ENCODE measurements at places on chromosomes 6 and 20. TPM values are rescaled to one million over a fixed set of nuclear protein-coding genes. Genes with fewer than 3 reads are reported as not detected.
A peak's percentile ranks its signal among the peaks of the same experiment; 100 is the strongest.

- no peak for DNase-seq
Measured at GRCh38 chr6:143647191-143647590, 30.6 kb upstream of the PHACTR2 start.

DNA sequence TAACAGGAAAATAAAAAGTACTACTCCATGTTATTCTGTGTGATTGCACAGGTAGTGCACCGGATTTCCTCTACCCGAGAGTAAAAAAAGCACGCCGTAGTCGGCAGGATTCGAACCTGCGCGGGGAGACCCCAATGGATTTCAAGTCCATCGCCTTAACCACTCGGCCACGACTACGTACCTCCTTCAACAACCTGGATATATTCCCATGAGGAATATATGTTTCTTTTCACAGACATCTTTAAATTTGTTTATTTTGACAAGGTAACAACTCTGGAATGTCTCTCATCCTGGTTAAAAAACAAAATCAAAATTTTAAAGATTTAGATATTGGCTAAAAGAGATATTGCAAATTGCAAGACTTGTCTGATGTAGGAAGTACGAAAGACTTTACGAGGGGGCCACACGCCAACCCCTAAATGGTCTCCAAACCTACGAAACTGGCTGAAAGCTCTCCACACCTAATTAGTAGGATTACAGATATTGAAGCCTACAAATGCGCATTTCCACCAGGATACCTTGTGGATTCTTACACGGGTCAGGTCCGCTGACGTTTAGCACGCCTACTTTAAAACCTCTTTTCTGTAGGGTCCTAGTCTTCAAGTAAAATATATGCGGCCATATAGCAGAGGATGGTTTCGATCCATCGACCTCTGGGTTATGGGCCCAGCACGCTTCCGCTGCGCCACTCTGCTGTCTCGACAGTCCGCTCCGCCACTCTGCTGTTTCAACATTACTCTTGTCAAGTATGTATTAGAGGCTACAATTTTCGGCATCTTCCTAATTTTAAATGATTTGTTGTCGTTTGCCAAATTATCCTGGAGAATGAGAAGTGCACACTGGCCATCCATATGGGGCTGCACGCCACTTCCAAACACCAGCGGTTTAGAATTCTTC is 52.2 kb upstream of the BTN3A2 start:
- DNase-seq = peak; percentile 89

DNA sequence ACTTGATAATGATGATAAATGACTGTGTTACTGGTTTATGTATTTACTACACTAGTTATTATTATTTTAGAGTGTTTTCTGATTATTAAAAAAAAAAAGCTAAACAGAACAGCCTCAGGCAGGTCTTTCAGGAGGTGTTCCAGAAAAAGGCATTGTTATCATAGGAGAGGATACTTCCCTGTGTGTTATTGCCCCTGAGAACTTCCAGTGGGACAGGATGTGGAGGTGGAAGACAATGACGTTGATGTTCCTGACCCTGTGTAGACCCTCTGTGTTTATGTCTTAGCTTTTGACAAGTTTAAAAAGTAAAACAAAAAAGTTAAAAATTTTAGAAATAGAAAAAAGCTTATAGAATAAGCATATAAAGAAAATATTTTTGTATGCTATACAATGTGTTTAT is 49.1 kb downstream of the NCOA7 start:
- no peak for DNase-seq

The RNF5 gene
- 51.9 TPM for total RNA-seq

The LRFN2 gene
- not detected for total RNA-seq

The UTRN gene
- 195 TPM for total RNA-seq

Measured in activated CD8-positive, alpha-beta memory T cell treated with anti-CD3 and anti-CD28 coated beads, Interleukin-2, amount 10 ng/mL, durations not matched to agents 7 days and 5 days (primary cell).